ENCODE measurements at places on chromosomes 1 and 21.

DNA sequence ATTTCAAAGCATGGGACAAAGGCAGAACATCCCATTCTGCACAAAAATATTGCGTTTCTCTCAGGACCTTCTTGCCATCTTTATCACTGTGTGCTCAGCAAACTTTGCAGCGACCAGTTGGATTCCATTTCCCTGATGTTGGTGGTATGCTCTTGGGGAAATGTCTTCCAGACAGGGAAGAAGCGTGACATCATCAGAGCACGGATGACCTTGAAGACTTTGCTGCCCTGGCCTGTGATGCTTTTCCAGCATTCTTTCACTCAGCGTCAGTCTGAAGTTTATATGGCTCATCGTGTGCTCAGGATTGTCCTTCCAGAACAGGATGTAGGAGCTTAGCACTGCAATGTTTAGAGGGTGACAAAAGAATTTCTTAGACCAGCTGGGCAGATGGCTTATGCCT, 131.4 kb upstream of the F3 start:
- no peak for DNase-seq

- no peak for DNase-seq
These were observed 27.0 kb upstream of the C1orf159 start for GRCh38 chr1:1142844-1143243.

DNA sequence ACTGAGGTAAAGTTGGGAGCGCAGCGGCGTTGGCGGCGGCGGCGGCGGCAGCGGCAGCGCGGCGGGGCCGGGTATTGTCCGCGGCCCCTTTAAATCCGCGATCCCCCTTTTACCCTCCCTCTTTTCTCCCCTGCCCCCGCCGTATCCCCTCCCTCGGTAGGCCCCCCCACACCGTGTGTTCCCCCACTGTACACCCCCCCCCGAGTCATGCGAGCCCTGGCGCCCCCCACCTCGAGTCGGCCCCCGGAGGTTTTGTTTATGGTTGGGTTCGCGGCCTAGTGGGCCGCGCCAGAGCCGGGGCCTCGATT, 169 bp downstream of the UBAP2L start:
- DNase-seq, result no peak

DNA sequence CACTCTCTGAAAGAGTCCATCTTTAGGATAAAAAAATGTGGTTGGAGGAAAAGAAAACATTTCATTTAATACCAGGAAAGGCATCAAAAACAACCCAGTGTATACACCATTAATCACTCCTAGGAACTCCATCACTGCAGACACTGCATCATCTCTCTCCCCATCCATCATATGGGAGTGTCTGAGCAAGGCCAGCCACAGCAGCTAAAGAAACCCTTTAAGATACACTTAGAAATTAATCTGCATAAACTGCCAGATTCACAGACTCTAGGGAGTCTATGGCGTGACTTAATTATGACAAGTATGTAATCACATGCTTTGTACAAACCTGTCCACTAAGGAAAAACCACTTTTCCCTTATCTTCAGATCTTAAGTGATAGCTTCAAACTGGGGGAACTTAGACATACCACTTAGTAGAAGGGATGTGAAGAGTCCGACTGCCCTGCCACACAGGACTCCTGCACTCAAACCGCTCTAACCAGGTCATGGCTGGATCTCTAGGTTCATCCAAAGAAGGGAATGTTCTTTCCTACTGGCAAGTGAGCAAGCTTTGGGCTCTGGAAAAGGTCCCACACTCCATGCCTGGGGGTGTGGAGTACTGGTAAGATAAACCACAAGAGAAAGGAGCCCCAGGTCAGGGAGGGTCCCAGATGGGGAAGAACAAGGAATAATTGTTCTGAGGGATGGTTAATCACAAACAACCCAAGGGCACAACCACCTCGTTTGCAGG, 61.0 kb upstream of the C8B start:
- no peak for DNase-seq

- no peak for DNase-seq
These were observed 129.4 kb downstream of the NRDC start for GRCh38 chr1:51749151-51749550.

- peak; percentile 5 for DNase-seq
These were observed 195.9 kb downstream of the CYYR1 start for GRCh38 chr21:26377111-26377694.

DNA sequence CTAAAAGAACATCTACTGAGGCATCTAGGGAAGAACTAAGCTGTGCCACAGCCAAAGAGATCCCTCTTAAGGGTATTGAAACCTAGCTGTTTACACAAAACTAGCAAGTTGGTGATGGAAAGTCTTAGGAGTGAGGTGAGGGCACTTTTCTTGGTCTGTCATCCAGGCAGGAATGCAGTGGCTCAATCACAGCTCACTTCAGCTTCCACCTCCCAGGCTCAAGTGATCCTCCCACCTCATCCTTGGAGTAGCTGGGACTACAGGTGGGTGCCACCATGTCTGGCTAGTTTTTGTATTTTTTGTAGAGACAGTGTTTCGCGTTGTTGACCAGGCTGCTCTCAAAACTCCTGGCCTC, 2.4 kb downstream of the PLEKHO1 start:
- DNase-seq, result no peak

GRCh38 chr1:219374636-219375035, 201.0 kb downstream of the LYPLAL1 start:
- DNase-seq, result no peak

GRCh38 chr1:204967451-204967850, 75.6 kb upstream of the CNTN2 start:
- DNase-seq, result no peak

- no peak for DNase-seq
These were observed 185.0 kb downstream of the TGFBR3 start for GRCh38 chr1:91700771-91701471.

GRCh38 chr1:156772728-156773497, 5.6 kb downstream of the PRCC start:
- no peak for DNase-seq

DNA sequence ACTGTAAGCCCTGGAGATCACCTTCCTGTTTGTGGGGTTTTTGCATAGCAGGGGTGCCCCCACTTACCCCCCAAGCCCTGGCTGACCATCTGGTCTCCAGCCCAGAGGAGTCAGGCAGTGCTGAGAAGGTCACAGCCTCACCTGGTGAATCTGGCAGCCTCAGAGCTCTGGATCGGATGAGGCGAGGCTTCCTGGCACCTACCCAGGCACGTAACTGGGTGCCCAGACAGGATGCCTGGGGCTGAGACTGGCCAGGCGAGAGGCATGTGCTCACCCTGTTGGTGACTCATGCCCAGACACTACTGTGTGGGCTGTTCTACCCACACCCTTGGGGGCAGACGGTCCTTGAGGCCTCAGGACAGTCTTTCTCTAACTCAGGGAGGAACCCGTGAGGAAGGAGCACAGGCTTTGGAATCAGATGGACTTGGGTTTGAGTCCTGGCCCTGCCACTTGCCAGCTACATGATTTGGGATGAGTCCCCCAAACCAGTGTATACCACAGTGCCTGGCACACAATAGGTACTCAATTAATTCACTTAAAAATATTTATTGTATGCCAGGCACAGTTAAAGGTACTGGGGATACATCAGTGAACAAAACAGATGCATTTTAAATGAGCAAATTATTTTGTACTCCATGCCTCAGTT, 15.1 kb upstream of the PADI3 start:
- DNase-seq, result peak; percentile 97

DNA sequence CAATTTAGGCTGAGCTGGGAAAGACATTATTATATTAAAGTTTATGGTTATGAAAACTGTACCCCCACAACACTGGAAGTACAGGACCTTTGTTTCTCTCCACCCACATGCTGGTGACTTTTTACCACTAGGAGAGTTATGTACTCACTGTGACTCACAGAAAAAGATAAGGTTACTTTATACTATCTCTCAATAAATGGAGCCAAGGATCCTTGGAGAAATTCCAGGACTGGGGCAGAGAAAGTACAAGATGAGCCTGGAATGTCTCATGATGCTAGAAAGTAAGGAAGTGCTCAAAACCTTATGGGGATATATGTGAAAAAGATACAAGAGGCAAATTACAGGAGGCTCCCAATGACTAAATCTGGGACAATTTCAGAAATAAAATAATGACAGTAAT, 63.9 kb upstream of the C1orf105 start:
- no peak for DNase-seq

DNA sequence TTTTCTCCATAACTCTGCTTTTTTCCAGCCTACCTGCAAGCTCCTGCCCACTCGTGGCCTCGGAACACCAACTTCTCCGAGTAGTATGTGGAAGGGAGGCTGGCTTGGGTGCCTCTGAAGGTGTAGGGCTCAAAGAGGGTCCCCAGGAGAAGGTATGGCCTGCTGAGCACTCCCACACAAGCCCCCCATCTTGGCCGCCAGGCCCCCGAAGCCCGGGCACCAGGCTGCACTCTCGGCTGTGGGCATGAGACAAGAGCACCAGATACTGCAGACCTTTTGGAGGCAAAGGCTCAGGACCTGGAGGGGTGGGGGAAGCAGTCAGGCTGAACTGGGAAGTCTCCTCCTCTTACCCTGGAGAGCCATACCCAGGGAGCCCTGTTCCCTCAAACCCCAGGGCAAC, 1.7 kb downstream of the ZNF692 start:
- DNase-seq, result no peak

DNA sequence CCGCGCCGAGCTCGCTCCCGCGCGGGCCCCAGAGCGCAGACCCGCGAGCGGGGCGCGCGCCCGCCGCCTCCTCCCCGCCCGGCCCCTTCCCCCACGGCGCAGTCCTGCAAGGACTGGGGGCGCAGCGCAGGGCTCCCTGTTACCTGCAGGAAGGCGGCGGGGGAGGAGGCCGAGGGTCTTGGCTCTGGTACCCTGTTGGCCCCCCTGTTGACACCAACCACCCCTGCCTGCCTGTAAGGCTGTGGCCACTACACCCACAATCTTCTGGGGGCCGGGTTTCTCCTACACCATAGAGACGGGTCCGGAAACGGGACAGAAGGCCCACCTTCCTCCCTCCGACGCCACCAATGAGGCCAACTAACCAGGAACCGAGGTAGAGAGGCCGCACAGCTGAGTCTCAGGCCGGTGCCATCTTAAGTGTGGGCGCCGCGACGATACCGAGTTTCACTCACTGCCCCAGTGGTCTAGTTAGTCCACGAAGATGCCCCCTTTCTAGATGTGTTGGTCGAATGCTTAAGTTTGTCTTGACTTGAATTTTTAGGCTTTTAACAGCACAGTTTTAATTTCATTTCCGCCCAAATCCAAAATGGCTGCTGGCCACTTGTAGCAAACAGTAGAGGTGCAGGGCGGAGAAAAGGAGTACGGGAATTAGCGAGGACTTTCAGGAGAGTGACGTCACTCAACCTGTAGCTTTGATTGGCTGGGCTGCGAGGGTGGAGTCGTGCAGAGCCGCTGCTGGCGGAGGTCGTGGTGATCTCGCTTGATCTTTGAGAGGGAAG, at the start of gene SCYL3:
SCYL3 (minus strand) TSS at position 252 of the 779 bp plus-strand sequence. CDS start 5,056 bp downstream, outside the sequence.
- DNase-seq, result peak; percentile 98

GRCh38 chr1:46197964-46198811, at the start of gene POMGNT1:
TSS of gene POMGNT1 (minus strand) at chr1:46198434. CDS start at chr1:46197821, 613 bp downstream.
- DNase-seq, result peak; percentile 82

- DNase-seq, result no peak
These were observed 27.6 kb downstream of the CTNNBIP1 start for GRCh38 chr1:9882296-9882944.

DNA sequence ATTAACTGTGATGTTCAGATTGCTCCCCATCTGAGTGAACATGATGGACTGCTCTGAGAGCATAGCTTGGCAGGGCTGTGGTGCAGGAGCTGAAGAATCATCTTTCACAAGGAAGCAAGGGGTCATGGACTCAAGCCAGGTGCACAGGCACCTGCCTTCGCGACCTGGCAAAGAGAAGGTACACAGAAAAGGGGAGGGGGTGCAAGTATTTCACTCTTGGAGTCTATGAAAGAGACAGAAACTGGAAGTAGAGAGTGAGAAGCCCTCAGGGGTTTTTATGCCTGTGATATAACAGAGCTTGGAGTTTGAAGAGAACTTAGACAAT, 232.6 kb upstream of the PLXNA2 start:
- DNase-seq, result no peak

DNA sequence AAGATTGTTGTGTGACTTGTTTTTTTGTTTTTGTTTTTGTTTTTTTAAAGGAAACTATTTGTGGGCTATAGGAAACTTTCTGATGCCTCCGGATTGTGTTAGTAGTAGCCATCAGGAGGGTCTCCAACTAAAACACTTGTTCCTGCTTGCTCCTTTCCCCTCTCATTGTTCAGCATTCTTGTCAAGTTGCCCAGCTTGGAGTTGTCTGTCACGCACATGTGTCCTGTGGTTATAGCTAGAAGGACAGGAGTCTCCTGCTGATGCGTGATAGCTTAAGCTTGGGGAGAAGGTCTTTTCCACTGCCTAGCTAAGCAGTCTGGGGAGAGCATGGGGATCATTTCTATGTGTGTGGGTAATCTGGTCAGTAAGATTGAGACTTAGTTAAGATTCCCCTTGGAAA, 3.2 kb upstream of the LYPLA2 start:
- DNase-seq, result no peak

DNA sequence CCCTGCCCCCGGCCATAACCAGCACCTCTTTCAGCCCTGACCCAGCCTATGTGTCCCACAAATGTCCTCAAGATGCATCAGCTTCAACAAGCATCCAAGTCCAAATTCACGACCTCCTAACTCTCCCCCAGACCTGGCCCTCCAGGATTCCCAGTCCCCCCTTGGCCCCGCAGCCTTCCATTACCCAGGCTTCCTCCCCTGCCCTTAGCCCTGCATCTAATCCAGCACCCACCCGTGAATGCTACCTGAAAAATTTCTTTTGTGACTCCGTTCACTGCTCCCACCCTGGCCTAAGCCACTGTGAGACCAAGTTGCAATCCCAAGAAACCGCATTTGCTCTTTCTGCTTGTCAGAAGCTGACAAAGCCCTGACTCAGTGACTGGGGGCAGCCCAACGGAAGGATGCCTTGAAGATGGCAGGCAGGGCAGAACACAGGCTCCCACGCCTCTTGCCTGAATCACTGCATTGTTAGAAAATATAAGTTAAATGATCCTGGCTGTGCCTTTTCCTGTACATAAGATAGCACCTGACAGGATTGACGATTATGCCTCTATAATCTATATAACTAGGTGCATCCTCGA, 939 bp upstream of the MFAP2 start:
- peak; percentile 72 for DNase-seq

DNA sequence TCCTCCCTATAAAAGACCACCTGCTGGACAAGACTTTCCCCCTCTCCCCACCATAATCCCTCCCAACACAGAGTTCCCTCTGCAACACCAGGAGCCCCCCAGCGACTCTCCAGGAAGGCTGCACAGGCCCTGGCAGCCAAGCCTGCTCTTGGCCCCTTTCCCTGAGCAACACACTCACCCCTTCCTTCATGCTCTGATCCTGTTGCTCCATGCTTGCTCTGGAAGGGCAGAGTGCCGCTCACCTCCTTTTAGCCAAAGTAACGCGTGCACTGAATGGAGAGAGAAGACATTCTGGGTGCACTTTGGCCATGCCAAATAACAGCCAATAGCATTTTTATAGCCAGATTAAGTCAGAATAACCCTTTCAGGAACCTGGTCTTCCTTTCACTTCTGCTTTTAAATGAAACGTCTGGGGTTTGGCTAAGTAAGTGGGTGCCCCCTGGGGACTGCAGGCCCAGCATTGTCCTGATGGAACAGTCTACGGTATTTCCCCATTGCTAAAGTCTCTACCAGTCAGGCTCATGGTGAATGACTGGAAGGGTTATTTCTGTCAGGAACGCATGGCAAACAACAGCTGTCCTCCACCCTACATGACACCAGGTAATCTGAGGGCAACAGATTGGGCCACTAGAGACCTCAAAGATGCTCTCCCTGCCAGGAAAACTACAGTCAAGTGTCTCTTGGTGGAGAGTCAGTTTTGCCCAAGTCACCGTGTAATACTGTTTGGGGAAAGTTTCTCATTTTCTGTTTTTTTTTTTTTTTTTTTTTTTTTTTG, at the start of gene SLC2A5:
SLC2A5 (minus strand) TSS at position 310 of the 775 bp plus-strand sequence; CDS start at position 211, 99 bp downstream.
- DNase-seq, result no peak

- DNase-seq, result no peak
These were observed 6.8 kb upstream of the RCAN1 start for GRCh38 chr21:34621434-34622350.

GRCh38 chr1:161914595-161914994, 109.1 kb downstream of the OLFML2B start:
- DNase-seq, result no peak
